ENCODE measurements at places on chromosomes 6 and 20. TPM values are rescaled to one million over a fixed set of nuclear protein-coding genes. Genes with fewer than 3 reads are reported as not detected.

DNA sequence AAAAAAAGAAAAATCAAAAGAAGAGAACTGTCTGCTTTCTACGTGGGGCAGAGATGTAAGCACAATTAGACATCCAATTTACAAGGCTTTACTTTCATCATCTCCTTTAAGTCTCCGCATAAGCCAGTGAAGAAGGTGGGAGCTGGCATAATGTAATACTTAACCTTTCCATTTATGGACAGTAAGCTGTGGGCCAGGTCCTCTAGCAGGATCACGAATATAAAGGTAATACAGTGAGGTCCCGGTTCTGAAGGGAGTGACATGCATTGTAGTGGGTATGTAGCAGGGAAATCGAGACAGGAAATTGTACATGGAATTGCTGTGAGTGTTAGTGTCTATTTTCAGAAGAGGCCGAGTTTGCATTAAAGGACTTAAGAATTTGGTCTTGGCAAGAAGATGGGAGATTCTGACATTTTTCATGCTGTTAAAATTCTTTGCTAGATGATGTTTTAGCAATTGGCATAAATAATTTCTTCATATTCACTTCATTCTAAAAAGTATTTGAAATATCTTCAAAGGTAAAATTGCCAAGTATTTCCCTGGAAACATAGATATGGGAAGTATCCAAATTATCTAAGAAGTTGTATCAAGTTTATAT lies 20.4 kb upstream of the POPDC3 start:
- no peak for DNase-seq

DNA sequence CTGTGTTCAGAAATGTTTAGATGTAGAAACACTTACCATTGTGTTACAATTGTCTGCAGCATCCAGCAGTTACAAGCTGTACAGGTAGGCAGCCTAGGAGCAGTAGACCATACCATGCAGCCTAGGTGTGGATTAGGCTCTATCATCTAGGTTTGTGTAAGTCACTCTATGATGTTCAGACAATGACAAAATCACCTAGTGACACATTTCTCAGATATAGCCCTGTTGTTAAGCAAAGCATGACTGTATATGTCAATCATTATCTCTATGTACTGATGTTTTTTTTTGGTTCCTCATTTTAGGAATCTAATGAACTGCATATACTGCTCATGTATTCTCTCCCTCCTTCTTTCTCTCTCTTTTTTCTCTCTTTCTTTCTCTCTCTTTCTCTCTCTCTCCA lies 22.2 kb downstream of the CST8 start:
- no peak for DNase-seq

- no peak for DNase-seq
These were observed 75.2 kb downstream of the MAP3K5 start for GRCh38 chr6:136716917-136717715.

DNA sequence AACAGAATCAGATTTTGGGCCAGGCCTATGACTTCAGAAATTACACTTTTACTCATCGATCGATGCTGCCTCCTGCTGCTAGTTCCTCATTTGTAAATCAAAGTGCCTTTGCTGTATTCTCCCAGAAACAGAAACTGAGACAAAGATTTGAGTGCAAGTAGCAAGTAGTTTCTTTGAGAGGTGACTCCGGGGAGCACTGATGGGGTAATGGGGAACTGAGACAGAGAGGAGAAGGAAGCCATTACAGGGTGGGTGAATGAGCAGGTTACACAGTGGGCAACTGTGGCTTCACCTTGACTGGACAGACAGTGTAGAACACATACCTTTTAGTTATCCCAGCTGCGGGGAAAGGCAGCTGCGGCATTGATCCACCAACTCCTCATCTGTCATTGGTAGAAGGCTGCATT lies 9.7 kb upstream of the CD40 start:
- DNase-seq, result no peak

The RREB1 gene
- 4.2 TPM for polyA plus RNA-seq

The SLC22A2 gene
- not detected for polyA plus RNA-seq
